Pancreas (tissue), 10 donors: ENCODE measurements at places on chromosomes 13 and 19. TPM values are rescaled to one million over a fixed set of nuclear protein-coding genes. Genes with fewer than 3 reads are reported as not detected.

- peak; percentile 90 for DNase-seq
- H3K27me3 ChIP-seq, result no peaks in the 10 kb centered on the region
- peak within 1 kb of the TSS; percentile 52 for H3K4me3 ChIP-seq
- H3K36me3 ChIP-seq, result no peaks in the 10 kb centered on the region
- H3K4me1 ChIP-seq, result no peaks in the 10 kb centered on the region
Observed at GRCh38 chr19:35041548-35042055, at the start of gene HPN. TSS of gene HPN (plus strand) at chr19:35041721. CDS start at chr19:35042507, 786 bp downstream.

GRCh38 chr19:27740396-27740795 lies 1472.6 kb downstream of the UQCRFS1 start:
- no peaks in the 10 kb centered on the region for H3K4me1 ChIP-seq
- H3K27me3 ChIP-seq, result no peaks in the 10 kb centered on the region
- peaks cover 7% of the 10 kb centered on the region for H3K36me3 ChIP-seq
- no peak overlapping the region for H3K4me3 ChIP-seq

Gene NCAN
- polyA plus RNA-seq, result 0.04 TPM

- no peak for DNase-seq
- H3K27ac ChIP-seq, result no peak overlapping the region
- no peaks in the 10 kb centered on the region for H3K27me3 ChIP-seq
- no peaks in the 10 kb centered on the region for H3K4me1 ChIP-seq
- H3K4me3 ChIP-seq, result no peak overlapping the region
- peaks cover 28% of the 10 kb centered on the region for H3K36me3 ChIP-seq
Observed at GRCh38 chr13:102870677-102871415, 25.0 kb downstream of the ERCC5 start.

DNA sequence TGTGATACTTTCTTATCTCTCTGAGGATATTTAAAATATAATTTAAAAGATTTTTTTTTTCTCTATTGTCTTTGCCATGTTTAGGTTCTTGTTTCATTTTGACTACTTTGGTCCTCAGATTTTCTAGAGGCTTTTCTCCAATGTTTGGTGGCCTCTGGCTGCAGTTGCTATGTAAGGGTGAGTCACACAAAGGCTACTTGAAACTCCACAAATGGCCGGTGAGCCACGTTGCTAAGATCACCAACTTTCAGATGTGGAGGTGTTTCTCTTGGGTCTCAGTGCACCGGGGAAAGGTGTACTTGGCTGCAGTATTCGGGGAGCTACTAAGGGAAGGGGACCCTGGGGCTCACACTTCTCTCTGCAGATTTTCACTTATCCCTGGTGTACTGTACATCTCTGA lies 248.1 kb downstream of the HS6ST3 start:
- no peak for DNase-seq
- H3K4me1 ChIP-seq, result no peaks in the 10 kb centered on the region
- H3K36me3 ChIP-seq, result no peaks in the 10 kb centered on the region
- no peak overlapping the region for H3K4me3 ChIP-seq
- H3K27me3 ChIP-seq, result no peaks in the 10 kb centered on the region

GRCh38 chr19:35142606-35143230 lies 337 bp upstream of the FXYD7 start:
- DNase-seq, result peak; percentile 78
- no peaks in the 10 kb centered on the region for H3K36me3 ChIP-seq
- H3K4me3 ChIP-seq, result peak overlapping the region; percentile 10
- no peaks in the 10 kb centered on the region for H3K27me3 ChIP-seq
- peak overlapping the region; percentile 58 for H3K27ac ChIP-seq

Gene TTC9B
- 0.05 TPM for polyA plus RNA-seq

DNA sequence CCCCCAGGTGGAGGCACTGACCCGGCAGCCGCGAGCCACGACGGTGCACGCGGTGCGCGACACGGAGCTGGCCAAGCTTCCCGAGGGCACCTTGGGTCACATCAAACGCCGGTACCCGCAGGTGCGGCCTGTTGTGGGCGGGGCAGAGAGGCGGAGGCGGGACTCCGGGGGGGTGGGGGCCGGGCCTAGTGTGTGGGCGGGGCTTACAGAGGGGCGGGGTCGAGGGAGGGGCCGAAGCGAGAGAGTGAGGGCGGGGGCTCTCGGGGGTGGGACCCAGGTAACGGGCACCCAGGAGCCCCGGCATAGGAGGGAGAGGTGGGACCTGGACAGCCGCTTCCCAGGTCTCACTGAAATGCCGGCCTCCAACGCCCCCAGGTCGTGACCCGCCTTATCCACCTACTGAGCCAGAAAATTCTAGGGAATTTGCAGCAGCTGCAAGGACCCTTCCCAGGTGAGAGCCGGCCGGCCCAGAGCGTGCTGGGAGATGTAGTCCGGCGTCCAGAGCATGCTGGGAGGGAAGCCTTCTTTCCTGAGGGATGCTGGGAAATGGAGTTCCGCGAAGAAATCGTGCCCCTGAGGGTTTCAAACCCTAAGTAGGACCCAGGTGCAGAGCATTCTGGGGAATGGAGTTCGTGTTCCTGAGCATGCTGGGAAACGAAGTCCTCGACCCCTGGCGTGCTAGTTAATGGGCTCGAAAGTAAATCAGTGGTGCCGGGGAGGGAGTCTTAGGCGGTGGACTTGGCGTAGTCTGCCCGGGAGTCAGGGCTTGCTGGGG lies 15.7 kb downstream of the PNPLA6 start:
- H3K4me1 ChIP-seq, result no peaks in the 10 kb centered on the region
- DNase-seq, result peak; percentile 94
- peak overlapping the region; percentile 53 for H3K27ac ChIP-seq
- H3K36me3 ChIP-seq, result no peaks in the 10 kb centered on the region
- H3K4me3 ChIP-seq, result no peak overlapping the region

Gene RELB
- polyA plus RNA-seq, result 33.5 TPM

DNA sequence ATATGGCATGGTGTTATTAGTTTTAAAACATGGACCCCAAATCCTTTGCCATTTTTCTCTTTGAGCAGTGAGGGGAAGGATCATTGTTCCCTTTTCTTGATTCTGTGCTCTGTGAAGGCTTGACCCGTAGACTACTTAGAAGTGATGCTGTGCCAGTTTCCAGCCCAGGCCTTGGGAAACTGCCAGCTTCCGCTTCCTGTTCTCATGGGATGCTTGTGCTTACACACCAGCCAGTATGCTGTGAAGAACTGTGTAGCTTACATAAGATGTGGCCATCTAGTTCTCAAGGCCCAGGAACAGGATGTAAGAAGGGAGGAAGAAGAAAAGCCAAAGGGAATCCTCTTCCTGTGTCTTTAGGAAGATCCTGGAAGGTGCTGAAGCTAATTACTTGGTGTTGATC lies 180.9 kb downstream of the PCCA start:
- no peak overlapping the region for H3K4me3 ChIP-seq
- no peaks in the 10 kb centered on the region for H3K36me3 ChIP-seq
- H3K27me3 ChIP-seq, result no peaks in the 10 kb centered on the region
- H3K4me1 ChIP-seq, result no peaks in the 10 kb centered on the region
- no peak overlapping the region for H3K27ac ChIP-seq

Gene CKAP2
- polyA plus RNA-seq, result 0.49 TPM

Gene GZMM
- polyA plus RNA-seq, result 0.31 TPM

DNA sequence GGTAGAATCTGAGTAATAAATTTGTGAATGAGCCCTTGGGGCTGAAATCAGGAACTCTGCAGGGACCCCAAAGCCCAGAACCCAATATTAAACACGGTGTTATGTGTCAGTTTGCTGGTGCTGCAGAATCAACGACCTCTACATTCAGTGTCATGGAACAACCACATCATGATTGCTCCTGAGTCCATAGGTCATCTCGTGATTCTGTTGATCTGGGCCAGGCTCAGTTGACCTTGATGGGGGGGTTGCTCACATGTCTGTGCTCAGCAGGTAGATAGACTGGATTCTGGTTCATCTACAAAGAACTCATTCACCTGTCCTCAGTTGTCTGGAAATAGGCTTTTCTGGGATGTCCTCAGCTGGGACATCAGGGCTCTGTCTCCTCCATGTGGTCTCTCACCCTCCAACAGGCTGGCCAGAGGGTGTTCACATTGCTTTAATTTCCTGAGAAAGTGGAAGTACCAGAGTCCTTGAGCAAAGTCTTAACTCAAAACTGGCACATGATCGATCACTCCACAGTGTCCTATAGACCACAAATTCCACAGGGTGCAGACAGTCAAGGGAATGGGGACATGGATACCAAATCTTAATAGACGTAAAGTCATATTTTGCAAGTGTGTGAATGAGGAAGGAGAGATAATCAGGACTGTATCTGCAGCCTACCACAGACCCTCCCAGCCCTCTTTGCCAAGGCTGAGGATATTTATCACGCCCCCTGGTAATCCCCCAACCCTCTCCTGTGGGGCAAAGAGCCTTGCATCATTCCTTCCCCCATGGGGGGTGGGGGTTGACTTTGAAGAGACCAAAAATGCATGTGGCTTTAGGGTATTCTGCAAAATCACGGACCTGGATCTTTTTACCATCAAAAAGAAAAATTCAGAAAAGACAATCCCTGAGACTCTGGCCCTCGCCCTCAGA lies 39.3 kb upstream of the IGFL1 start:
- no peak for DNase-seq
- no peaks in the 10 kb centered on the region for H3K27me3 ChIP-seq
- H3K4me1 ChIP-seq, result no peaks in the 10 kb centered on the region
- no peak overlapping the region for H3K27ac ChIP-seq
- H3K36me3 ChIP-seq, result no peaks in the 10 kb centered on the region

- H3K27ac ChIP-seq, result no peak overlapping the region
- no peak overlapping the region for H3K4me3 ChIP-seq
- H3K27me3 ChIP-seq, result no peaks in the 10 kb centered on the region
- H3K4me1 ChIP-seq, result peaks cover 9% of the 10 kb centered on the region
Observed at GRCh38 chr13:112770504-112770903, 80.7 kb downstream of the ATP11A start.

Gene CYP4F12
- polyA plus RNA-seq, result 3.4 TPM

Gene KLK1
- 756 TPM for polyA plus RNA-seq

DNA sequence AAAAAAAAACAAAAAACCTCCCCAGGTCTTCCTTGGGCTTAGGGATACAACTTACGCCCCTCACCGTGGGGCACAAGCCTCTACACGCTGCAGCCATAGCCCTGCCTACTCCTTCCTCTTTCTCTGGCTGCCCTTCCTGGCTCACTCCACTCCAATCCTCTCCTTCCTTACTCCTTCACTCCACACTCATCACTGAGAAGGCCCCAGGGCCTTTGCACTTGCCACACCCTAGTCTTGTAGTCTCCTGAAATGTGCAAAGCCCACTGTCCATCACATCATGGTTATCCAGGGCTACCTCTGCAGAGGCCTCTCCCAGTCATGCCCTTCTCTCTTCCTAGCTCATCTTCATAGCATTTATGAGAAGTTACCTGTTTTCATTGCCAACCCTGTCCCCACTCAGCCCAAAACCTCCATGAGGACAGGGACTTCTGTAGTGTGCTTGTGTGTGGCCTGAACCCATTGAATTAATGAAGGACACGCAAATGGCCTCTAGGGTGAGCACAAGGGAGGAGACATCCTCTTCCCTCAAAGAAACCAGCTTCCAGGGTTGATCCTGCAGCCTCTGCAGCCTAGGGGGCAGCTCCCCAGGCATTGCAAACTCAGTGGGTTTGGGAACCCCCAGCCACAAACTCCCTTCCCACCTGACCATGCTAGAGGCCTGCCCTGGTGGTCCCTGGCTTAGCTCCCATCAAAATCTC lies 7.9 kb upstream of the HSH2D start:
- H3K27ac ChIP-seq, result no peak overlapping the region
- no peaks in the 10 kb centered on the region for H3K4me1 ChIP-seq
- no peaks in the 10 kb centered on the region for H3K36me3 ChIP-seq
- no peaks in the 10 kb centered on the region for H3K27me3 ChIP-seq

Gene FFAR2
- polyA plus RNA-seq, result 2.5 TPM

- no peak overlapping the region for H3K4me3 ChIP-seq
- H3K4me1 ChIP-seq, result no peaks in the 10 kb centered on the region
- no peaks in the 10 kb centered on the region for H3K36me3 ChIP-seq
- no peak for DNase-seq
- H3K27me3 ChIP-seq, result no peaks in the 10 kb centered on the region
Observed at GRCh38 chr13:103140001-103140671, 73.9 kb upstream of the SLC10A2 start.

DNA sequence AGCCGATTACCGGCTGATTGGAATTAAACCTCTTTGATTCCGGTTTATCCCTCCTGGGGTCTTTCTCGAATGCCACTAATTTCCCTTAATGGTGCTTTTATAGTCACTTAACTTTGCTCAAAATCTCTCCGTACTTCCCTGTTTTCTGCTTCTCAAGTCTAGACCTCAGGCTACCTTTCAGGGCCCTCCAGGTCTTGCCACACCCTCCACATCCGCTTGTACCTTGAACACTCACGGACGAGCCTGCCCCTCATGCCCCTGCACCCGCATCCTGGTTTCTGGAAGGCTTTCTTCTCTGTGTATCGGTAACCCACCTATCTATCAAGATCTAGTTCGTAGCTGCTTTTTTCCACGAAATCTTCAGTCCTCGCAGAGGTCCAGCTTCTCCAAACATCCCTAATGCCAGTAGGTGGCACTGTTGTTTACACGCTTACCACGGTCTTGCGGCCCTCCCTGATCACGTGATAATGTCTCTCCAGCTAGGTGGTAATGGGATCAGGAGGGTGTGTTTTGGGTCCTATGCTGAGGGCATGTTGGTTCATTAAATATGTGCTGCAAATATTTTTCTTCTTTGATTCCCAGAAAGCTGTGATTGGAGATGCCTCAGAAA lies 13.8 kb downstream of the ATP12A start:
- no peak overlapping the region for H3K27ac ChIP-seq
- H3K4me3 ChIP-seq, result no peak overlapping the region
- H3K27me3 ChIP-seq, result peaks cover 2% of the 10 kb centered on the region
- H3K4me1 ChIP-seq, result no peaks in the 10 kb centered on the region
- no peaks in the 10 kb centered on the region for H3K36me3 ChIP-seq

DNA sequence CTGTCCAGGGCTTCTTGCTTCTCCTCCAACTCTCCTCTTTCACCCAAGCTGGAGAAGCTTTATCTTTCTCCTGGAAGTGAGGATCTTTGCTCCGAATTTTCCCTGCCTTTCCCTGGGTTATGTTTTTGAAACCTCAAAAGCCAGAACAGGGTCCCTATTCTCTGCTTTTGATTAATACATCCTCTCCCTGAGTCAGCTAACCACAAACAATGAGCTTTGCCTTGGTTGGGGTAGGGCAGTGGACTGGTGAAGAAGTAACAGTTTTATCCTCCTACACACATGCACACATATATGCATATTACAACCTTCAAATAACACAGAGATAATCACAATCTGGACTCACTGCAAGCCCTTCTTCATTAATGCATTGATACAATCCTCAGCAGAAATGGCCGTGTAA lies 44.6 kb downstream of the DLEU7 start:
- no peaks in the 10 kb centered on the region for H3K27me3 ChIP-seq

GRCh38 chr13:106118996-106119395 lies 416.5 kb downstream of the EFNB2 start:
- no peak overlapping the region for H3K4me3 ChIP-seq
- H3K36me3 ChIP-seq, result no peaks in the 10 kb centered on the region
- no peak overlapping the region for H3K27ac ChIP-seq
- no peaks in the 10 kb centered on the region for H3K27me3 ChIP-seq

DNA sequence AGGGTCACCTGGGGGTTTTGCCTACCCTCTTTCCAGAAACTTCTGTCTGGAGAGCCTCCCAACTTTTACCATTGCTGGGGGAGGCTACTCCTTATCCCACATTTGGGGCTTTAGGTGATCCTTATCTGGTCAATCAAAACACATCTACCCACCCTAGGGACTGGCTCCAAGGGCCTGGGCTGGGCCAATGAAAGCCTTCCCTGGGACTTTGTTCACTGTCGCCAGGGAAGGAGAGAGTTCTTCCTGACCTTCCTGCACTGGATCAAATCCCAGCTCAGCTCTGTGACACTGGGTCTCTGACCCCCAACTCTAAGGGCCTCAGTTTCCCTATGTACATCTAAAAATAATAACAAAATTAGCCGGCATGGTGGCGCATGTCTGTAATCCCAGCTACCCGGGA lies 11.1 kb downstream of the DOCK6 start:
- H3K36me3 ChIP-seq, result peaks cover 36% of the 10 kb centered on the region
- H3K4me3 ChIP-seq, result no peak overlapping the region
- DNase-seq, result no peak
- H3K27ac ChIP-seq, result no peak overlapping the region
- no peaks in the 10 kb centered on the region for H3K27me3 ChIP-seq
- no peaks in the 10 kb centered on the region for H3K4me1 ChIP-seq
